Activated CD4-positive, alpha-beta T cell treated with anti-CD3 and anti-CD28 coated beads, Interleukin-2, amount 10 ng/mL, durations not matched to agents 24 days and 14 days (primary cell): ENCODE measurements at places on chromosomes 4 and X. TPM values are rescaled to one million over a fixed set of nuclear protein-coding genes. Genes with fewer than 3 reads are reported as not detected.

SPON2 gene
- total RNA-seq = 20.7 and 21.6 TPM in 2 replicates

GRCh38 chr4:11495291-11495690 is 66.6 kb upstream of the HS3ST1 start:
- peaks cover 2% of the 10 kb centered on the region for H3K27me3 ChIP-seq
- H3K36me3 ChIP-seq = no peaks in the 10 kb centered on the region
- peaks cover 11% of the 10 kb centered on the region for H3K4me1 ChIP-seq
- H3K27ac ChIP-seq = no peak overlapping the region
- H3K4me3 ChIP-seq = no peak overlapping the region

CPZ gene
- not detected in 2 replicates for total RNA-seq

DNA sequence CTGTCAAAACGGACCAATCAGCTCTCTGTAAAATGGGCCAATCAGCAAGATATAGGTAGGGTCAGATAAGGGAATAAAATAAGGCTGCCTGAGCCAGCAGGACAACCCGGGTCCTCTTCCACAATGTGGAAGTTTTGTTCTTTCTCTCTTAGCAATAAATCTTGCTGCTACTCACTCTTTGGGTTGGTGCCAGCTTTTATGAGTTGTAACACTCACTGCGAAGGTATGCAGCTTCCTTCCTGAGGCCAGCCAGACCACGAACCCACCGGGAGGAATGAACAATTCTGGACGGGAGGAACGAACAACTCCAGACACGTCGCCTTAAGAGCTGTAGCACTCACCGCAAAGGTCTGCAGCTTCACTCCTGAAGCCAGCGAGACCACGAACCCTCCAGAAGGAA is 287.8 kb downstream of the RAPGEF2 start:
- no peak for DNase-seq
- no peak overlapping the region for H3K27ac ChIP-seq
- H3K27me3 ChIP-seq = peaks cover 9% of the 10 kb centered on the region
- H3K4me1 ChIP-seq = no peaks in the 10 kb centered on the region

DNA sequence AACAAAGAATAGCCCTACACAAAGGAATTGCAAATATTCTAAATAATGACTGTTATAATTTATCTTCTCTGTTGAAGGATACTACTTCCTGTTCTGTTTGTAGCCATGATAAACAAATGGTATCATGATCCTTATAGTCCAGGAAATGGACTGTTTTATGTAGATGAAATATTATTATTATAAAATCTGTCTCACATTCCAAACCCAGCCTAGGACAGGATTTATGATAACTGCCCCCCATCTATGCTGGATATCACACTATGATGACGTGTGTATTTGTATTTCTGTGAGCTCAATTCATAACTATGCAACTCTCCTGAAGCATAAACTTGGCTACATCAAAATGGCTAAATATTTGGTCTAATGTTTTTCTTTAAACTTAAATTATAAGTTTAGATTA is 21.3 kb downstream of the DMD start:
- H3K4me1 ChIP-seq = no peaks in the 10 kb centered on the region
- H3K27ac ChIP-seq = no peak overlapping the region
- H3K27me3 ChIP-seq = no peaks in the 10 kb centered on the region
- no peak overlapping the region for H3K4me3 ChIP-seq

MAP3K15 gene
- total RNA-seq = 0.31 and 0.37 TPM in 2 replicates

DNA sequence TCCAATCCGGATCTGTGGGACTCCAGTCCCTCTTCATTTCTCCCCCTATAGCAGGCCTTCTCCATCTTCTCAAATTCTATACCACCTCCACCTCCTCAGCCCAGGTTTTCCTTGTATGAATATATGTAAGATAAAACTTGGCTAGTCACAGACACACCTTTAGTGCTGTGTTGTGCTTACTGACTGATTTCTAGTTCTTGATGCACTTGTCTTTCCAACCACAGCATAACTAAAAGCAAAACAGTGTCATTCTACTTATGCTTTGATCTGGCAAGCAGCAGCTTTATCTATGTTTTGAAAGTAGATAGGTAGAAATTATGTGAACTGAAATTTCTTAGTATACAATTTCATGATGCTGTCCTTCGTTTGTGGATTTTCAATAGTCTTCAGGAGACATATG is 47.5 kb downstream of the CCNI start:
- DNase-seq = no peak
- H3K27ac ChIP-seq = peak overlapping the region; percentile 85
- H3K36me3 ChIP-seq = peaks cover 34% of the 10 kb centered on the region

- no peak overlapping the region for H3K27ac ChIP-seq
- no peak overlapping the region for H3K4me3 ChIP-seq
- H3K4me1 ChIP-seq = no peaks in the 10 kb centered on the region
- peak; percentile 82 for DNase-seq
- peaks cover 4% of the 10 kb centered on the region for H3K36me3 ChIP-seq
Observed at GRCh38 chr4:8403173-8403753, 37.3 kb downstream of the ACOX3 start.

DNA sequence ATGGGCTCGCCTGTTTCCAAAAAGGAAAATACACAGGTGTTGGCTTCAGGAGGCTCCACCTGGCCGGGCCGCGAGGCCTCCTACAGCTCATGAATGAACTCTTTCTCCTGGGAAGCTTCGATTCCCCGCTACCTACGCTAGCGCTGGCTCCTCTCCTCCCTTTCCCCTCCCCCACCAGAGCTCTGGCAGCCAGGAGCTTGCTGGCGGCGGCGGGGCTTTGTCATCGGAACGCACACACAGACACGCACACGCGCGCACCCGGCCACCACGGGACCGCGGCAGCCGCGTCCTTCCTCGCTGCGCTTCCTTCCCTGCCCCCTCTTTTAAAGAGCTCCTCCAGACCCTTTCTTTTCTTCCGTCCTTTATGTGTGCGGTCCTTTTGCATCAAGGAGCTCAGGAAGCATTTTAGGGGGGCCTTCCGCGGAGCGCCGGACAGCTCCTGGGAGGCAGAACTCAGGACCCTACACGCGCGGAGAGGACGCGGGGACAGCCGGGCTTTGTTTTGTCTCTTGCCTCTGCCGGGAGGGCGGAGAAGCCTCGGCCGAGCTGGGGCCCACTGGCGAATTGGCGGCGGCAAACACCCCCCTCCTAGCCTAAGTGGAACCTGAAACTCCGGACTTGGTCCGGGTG is 70.2 kb upstream of the BCOR start:
- peaks cover 37% of the 10 kb centered on the region for H3K4me1 ChIP-seq
- H3K36me3 ChIP-seq = no peaks in the 10 kb centered on the region
- DNase-seq = peak; percentile 74
- H3K4me3 ChIP-seq = peak overlapping the region; percentile 79
- H3K27ac ChIP-seq = peak overlapping the region; percentile 80

GRCh38 chrX:16804923-16805464 is 18.7 kb downstream of the TXLNG start:
- no peaks in the 10 kb centered on the region for H3K27me3 ChIP-seq
- H3K36me3 ChIP-seq = peaks cover 6% of the 10 kb centered on the region
- no peak overlapping the region for H3K27ac ChIP-seq
- no peak for DNase-seq
- H3K4me3 ChIP-seq = no peak overlapping the region
- peaks cover 5% of the 10 kb centered on the region for H3K4me1 ChIP-seq

GRCh38 chrX:154123241-154124219 is 20.5 kb upstream of the OPN1LW start:
- H3K27me3 ChIP-seq = no peaks in the 10 kb centered on the region
- H3K4me3 ChIP-seq = peak overlapping the region; percentile 61
- DNase-seq = peak; percentile 84
- peaks cover 15% of the 10 kb centered on the region for H3K4me1 ChIP-seq
- no peak overlapping the region for H3K27ac ChIP-seq
- no peaks in the 10 kb centered on the region for H3K36me3 ChIP-seq

- no peaks in the 10 kb centered on the region for H3K36me3 ChIP-seq
- no peak overlapping the region for H3K4me3 ChIP-seq
- H3K27me3 ChIP-seq = no peaks in the 10 kb centered on the region
- no peak overlapping the region for H3K27ac ChIP-seq
- no peak for DNase-seq
- no peaks in the 10 kb centered on the region for H3K4me1 ChIP-seq
Observed at GRCh38 chr4:124278477-124278876, 434.1 kb downstream of the ANKRD50 start.

CYTL1 gene
- total RNA-seq = not detected in 2 replicates

SRPK3 gene
- not detected in 2 replicates for total RNA-seq

GRCh38 chr4:53128706-53129357 is 237.0 kb downstream of the SCFD2 start:
- no peaks in the 10 kb centered on the region for H3K27me3 ChIP-seq
- DNase-seq = no peak
- peaks cover 14% of the 10 kb centered on the region for H3K4me1 ChIP-seq
- H3K4me3 ChIP-seq = no peak overlapping the region
- H3K27ac ChIP-seq = no peak overlapping the region

GRCh38 chrX:27917713-27918500 is 63.3 kb downstream of the DCAF8L1 start:
- DNase-seq = no peak
- no peak overlapping the region for H3K27ac ChIP-seq
- H3K4me3 ChIP-seq = no peak overlapping the region
- no peaks in the 10 kb centered on the region for H3K36me3 ChIP-seq
- no peaks in the 10 kb centered on the region for H3K4me1 ChIP-seq
- H3K27me3 ChIP-seq = no peaks in the 10 kb centered on the region
